ENCODE measurements at places on chromosomes 7 and 10.

GRCh38 chr7:116236020-116236630 is 25.8 kb downstream of the TES start:
- DNase-seq: peak; percentile 34

DNA sequence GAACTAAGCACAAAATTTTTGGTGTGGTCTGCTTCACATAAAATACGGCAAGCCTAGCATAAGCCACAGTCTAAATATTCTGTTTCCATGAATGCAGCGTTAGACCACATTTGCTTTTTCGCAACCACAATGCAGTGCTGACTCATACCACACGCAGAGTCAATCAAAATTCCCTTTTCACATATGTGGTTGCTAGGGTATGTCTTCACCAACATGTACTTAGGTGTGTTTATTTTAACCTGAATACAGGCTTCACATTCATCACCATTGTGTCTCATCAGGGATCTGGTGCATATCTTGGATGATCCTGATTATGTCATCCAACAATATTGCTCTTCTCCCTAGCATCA is 90.8 kb downstream of the CHN2 start:
- DNase-seq: peak; percentile 15

- no peak for DNase-seq
These were observed 32.7 kb downstream of the IL6 start for GRCh38 chr7:22759721-22760120.

- DNase-seq: no peak
These were observed 70.4 kb upstream of the NOBOX start for GRCh38 chr7:144473908-144474307.

- DNase-seq: no peak
These were observed 242.7 kb upstream of the PRSS1 start for GRCh38 chr7:142506601-142507000.

GRCh38 chr7:22154143-22154529 is 202.8 kb downstream of the RAPGEF5 start:
- no peak for DNase-seq

- peak; percentile 51 for DNase-seq
These were observed 252.6 kb downstream of the CELF2 start for GRCh38 chr10:11270135-11270857.

Measured in stimulated activated CD8-positive, alpha-beta memory T cell treated with anti-CD3 and anti-CD28 coated beads, Interleukin-7, amount 100 ng/mL, for 1 hour (primary cell).